ENCODE measurements at places on chromosomes 4 and X.

DNA sequence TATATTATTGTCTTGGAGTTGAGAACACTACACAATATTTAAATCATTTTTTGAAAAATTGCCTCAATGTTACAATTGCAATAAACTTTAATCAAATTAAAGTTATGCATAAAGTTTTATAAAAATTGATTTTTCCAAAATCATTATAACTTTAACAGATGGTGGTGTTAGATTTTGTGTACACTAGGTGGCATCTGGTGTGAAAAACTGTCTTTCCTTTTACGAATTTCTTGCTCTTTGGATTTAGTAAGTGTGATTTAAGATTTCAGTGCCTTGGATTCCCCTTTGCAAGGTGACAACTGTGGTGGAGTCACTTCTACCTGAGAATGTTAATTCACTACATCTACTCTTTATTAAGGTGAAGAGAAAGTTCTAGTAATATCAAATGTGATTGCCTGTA, 91.6 kb downstream of the AREG start:
- no peak for DNase-seq

- no peak for DNase-seq
Measured at GRCh38 chr4:146267826-146268225, 53.5 kb downstream of the REELD1 start.

GRCh38 chrX:46662188-46662958, 88.8 kb downstream of the CHST7 start:
- DNase-seq = no peak

- no peak for DNase-seq
Measured at GRCh38 chr4:180530787-180531186, 1712.4 kb upstream of the TENM3 start.

DNA sequence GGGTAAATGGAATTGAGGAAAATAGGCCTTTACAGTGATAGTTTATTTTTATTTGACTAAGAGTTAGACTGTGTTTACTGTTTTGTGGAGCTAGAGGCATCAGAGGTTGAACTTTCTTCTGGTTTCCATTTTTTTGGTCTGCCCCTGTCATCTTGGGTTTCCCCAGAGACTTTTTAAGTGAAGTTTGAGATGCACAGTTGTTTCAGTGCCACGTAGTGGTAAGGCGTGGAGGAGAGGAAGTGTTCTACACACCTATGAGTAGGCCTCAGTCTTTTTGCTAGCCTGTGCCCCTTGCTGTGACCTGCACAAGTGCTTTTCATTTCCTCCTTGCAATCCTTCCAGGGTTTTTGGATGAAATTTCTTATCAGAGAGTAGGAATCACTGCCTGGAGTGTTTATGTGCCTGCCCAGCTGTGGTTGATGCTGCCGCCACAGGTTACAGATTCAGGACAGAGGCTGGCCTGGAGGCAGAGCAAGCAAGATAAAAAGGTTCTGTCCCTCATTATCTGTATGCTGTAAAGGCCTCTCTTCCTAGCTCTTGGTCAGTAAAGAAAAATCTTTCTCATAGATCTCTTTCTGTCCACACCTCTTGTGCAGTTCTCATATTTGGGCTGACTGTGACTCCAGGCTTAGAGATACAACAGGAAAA, 12.5 kb upstream of the HSFX4 start:
- DNase-seq = no peak

GRCh38 chr4:153791746-153792617, 3.1 kb upstream of the SFRP2 start:
- DNase-seq = peak; percentile 30

DNA sequence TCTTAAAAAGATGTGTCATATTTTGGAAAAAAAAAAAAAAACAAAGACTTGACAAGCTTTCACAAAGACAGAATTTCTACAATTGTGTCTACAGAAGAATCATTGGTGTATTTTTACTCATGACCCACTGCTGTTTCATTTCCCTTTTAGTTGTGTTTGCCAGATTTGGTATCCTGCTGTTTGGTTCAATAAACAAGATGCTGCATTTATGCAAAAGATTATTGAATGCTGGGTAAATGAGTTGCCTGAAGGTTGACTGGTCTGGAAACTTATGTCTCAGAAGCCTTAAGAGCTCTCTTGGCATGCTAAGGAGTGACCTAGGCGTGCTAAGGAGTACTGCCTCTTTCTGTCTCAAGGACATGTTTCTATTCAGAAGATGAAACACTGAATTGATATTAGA, 64.9 kb upstream of the NPY2R start:
- no peak for DNase-seq

DNA sequence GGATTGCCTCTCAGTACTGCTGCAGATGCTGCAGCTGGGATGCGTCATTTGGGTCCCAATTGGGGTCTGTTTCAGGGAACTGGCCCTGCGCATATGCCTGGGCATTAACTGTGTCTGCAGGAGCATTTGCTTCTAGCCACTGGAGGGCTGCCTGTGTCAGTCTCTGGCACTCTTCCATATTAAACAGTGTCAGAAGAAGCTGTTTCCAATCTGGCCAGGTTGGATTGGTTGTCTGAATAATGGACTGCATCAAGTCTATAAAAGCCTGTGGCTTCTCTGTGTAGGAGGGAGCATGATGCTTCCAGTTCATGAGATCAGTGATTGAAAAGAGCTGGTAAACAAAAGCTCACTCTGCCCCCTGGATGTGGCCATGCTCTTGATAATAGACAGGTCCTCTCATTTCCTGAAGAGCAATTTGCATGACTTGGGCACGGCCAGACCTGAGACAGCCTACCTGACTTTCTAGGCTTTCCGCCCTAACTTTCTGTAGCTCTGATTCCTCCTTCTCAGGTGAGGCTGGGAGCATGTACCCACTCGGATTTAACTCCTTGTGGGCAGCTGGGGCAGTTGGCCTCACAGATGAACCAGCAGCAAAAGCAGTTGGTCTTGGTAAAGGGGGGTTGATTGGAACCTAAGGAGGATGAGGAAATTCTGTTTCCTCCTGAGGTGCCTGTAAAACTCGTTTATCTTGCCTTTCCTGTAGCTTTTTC, 29.2 kb downstream of the SULT1E1 start:
- DNase-seq = peak; percentile 44

All from suppressor macrophage (primary cell).